ENCODE measurements at places on chromosomes 12 and 14.

DNA sequence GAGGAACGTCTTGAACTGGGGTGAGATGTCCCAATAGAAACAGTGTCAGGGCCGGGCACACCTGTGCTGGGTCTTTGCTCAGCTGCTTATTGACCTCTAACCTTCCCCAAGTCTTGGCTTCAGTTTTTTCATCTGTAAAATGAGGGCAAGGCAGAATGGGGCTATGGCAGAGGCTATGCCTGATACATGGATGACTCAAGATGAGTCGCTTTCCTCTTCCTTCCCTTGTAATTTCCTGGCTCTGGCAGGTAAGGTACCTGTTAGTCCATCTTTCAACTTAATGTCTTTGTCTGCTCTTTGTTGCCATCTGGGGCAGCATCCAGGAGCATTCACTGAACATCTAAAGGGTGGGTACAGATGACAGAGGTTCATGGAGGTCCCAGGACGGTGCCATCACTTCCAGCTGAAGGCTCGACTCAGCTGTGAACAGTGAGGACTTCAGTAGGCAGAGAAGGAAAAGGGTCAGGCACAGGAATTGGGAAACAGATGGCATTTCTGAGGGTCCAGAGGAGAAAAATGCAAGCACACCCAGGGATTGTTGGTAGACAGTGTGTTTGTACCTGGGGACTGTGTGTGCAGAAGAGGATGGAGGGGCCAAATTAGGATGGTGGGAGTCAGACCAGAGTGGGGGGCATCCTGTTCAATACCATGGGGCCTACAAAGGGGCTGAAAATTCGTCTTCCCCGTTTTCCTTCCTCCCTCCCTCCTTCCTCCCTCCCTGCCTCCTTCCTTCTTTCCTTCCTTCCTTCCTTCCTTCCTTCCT lies 268.3 kb downstream of the VRK1 start:
- no peak for DNase-seq

DNA sequence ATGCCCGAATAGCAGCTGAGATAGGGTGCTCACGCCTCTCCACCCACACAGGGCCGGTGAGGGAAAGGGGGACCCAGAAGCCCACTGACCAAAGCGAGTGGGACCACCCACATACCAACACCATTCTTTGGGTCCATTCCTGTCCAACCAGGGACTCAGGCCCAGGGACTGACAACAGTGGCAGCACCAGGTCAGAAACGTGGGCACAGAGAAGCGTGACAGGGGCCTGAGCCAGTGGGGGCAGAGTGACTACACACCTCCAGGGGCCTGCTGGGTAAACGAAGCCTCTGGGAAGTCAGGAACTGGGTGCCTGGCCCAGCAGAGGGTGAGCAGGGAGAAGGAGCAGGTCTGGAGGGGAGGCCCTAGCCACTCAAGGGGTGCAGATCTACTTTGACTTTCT lies 13.7 kb downstream of the SPRYD3 start:
- DNase-seq: no peak

- DNase-seq: no peak
Measured at GRCh38 chr14:91114079-91115065, 499 bp downstream of the DGLUCY start.

DNA sequence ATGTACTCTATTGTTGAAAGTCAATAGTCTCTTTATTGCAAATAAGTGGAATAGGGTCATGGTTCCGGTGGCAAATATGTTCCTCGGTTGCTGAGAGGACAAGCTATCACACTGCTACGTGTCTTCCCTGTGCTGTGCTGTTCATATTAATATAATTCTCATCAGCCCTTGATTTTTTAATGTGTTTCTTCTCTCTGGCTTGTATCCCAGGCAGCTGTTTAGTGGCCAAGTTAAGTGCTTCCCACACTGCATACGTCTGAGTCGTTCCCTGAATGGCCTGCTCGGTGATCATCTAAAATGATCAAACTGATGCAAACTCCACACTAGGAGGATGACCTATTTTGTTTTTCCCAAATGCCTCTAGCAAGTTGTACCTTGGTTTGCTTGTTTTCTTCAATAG lies 186.4 kb downstream of the ANO6 start:
- DNase-seq: no peak

- no peak for DNase-seq
Measured at GRCh38 chr12:12881151-12881909, 10.0 kb upstream of the GPRC5A start.

DNA sequence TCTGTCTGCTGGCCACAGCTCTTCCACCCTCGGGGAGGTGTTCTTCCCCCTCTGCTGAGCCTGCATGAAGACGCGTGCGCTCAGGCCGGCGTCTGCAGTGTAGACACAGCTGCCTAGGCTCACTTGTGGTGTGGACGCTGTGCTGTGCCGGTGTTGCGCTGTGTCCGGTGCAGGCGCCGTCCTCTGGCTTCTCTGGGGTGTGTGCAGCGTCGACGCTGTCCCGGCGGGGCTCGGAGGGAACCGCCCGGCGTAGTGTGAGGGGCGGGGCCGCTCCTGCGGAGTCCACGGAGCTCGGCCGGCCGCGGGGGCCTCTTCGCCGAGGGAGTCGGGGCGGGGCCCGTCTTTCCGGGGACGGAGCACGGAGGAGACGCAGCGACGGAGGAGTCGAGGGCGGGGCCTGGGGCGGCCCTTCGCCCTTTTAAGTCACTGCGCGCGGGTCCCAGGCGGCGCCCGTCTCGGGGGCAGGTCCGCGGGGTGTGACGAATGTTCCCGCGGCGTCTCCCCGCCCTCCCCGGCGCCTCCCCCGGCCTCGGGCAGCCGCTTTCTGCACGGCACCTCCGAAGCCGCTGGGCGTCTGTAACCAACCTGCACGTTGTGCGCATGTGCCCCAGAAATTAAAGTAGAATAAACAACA lies 45.2 kb downstream of the NOC4L start:
- DNase-seq: peak; percentile 85

DNA sequence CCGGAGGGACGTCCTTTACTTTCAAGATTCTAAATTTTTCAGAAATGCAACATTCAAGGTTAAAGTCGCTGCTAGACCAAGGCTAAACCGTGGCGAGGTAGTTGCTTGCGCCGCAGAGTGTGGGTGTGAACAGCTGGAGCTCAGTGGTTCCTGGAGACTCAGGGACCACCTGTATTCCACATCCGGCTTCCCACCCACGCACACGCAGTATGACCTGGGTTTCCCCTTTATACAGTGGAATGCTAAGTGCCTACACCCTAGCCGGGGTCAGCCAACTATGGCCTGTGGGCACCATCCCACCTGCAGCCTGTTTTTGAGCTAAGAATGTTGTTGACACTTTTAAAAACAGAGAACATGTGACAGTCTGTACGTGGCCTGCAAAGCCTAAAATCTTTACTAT lies 42.9 kb upstream of the TESC start:
- DNase-seq: no peak

DNA sequence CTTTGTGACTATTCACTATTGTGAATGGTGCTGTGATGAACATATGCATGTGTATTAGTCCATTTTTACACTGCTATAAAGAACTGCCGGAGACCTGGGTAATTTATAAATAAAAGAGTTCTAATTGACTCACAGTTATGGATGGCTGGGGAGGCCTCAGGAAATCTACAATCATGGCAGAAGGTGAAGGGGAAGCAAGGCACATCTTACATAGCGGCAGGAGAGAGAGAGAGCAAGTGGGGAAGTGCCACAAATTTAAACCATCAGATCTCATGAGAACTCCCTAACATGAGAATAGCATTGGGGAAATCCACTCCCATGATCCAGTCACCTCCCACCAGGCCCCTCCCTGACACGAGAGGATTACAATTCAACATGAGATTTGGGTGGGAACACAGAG lies 90.8 kb downstream of the ATP23 start:
- DNase-seq: no peak

GRCh38 chr14:93018366-93018765 lies 95.4 kb downstream of the CHGA start:
- DNase-seq: no peak

- no peak for DNase-seq
Measured at GRCh38 chr12:117060929-117061305, 38.3 kb downstream of the TESC start.

DNA sequence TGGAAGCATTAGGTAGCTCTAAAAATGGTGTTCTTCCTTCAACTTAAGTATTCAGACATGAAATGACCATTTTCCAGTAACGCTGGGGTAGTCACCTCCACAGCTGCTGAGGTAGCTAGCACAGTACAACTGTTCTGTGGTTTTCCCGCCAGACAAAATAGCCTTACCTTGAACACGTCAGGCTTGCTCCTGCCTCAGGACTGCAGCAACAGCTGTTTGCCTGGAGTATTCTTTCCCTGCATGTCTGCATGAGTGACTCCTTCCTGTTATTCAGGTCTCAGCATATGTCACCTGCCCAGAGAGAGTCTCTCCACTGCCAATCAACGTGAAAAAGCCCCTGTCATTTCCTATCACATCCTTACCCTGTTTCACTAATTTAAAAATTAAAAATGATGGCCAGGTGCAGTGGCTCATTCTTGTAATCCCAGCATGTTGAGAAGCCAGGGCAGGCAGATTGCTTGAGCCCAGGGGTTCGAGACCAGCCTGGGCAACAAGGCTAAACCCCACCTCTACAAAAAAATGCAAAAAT lies 37.9 kb downstream of the WDR89 start:
- no peak for DNase-seq

- DNase-seq: peak; percentile 77
Measured at GRCh38 chr12:54526812-54527630, 22.4 kb upstream of the PDE1B start.

DNA sequence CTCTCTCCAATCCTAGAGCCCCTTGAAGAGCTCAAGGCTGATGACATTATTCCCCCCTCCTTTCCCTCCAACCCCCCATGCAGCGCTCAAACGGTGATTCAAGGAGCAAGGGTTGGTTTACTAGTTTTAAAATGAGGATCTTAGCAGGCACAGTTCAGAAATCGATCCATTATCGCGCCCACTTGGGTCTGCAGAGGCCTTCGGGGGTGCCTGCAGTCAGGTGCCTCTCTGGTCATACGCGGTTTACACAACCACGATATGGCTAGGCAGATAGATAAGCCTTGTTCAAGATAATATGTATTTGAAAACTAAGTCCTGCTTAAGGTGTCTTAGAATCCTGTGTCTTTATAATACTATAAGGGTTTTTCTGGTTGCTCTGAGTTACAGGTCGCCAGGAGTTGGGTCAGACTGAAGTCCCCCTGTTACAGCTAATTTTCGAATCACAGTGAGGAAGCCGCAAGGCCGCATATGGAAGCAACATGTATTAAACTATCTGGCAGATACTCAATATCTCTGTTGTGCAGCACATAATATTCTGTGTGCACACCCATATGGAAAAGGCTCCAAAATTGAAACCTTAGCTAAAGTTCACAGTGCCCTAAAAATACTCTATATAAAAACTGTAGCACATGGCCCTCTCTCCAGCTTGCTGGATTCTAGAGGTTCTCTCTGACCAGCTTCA lies 10.0 kb downstream of the BHLHE41 start:
- DNase-seq: no peak

- no peak for DNase-seq
Measured at GRCh38 chr14:54894995-54895394, 7.6 kb downstream of the GCH1 start.

DNA sequence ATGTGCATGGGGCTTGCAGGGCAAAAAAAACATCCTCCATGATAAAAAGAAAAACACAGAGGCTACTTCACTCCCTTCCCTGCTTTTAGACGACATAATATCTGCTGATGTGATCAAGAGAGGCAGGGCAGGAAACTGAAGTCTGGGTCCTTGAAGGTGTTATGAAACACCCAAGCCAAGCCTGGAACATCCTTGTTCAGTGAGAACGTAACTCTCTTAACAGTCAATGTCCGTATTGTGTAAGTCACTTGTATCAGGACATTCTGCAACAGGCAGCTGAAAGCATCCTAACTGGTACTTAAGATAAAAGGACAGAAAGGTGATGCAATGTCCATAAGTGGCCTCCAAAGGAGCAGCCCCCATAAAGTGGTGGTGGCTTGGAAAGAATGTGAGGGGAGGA lies 20.0 kb downstream of the KCNK10 start:
- no peak for DNase-seq

GRCh38 chr14:35385042-35385839 lies 19.3 kb downstream of the NFKBIA start:
- DNase-seq: no peak

DNA sequence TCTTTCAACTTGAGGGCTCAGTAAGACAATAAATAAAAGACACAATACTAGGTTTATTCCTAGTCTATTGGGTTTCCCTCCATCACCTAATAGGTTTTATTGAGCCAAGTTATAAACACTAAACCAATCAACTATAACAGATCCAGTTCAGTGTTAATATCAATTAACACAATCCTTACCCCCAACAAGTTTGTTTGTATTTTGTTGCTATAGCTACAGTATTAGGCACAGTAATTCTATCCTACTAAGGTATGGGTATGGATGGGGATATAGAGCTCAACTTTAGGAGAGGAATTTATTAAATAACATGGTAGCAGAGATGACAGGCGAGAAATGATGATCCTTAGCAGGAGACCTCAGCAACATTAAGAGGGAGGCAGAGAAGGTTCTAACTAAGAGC lies 13.3 kb downstream of the PPP4R3A start:
- DNase-seq: no peak

DNA sequence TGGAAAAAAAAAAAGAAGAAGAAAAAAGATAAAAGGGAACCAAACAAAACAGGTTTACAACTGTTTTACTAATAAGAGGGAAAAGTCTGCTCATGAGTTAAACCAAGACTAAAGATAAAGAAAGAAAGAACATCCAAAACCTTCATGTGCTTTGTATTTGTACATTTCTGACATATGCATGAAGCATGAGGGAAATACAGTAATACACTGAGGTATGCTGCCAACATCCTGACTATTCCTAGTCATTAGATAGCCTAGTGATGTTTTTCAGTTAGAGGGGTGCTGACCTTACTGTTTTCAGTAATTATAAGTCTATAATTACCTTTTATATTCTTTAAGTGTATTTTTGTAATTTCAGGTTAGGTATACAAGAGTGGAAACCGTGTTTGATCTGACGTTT lies 793.3 kb downstream of the DIO2 start:
- DNase-seq: no peak

DNA sequence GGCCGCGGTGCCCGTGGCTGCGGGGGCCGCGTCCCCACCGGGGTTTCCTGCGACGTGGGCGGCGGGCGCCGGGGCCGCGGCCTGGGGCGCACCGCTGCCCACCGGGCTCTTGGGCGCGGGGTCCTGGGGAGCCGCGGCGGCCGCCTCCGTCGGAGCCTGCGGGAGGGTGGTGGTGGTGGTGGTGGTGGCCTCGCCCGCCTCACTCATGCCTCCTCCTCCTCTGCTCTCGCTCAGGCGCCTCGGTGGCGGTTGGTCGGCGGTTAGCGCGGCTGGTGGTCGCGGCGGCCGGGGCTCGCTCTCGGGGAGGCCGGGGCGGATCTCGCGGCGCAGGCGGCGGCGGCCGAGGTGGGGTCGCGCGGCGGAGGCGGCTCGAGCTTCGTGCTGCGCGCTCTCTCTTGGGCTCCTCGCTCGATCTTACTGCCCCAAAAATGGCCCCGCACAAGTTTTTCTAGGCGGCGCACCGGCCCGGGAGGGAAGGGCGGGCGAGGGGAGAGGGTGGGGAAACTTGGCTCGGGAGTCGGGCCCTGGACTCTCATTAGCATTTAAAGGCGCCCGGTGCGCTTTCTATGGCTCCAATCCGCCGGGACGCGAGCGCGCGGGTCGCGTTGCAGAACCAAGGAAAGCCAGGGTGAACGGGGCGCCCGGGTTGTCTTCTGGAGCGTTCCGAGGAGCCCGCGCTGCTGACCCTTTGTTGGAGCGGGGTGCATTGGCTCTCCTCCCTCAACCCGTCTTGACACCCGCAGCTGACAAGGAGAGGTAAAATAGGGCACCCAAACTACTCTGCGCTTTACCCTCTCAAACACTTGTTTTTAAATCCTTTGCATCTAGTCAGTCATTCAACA lies at the start of gene YBX3:
Gene YBX3 (minus strand): TSS at position 419 of the 842 bp plus-strand sequence. CDS start 212 bp downstream, at position 207.
- DNase-seq: peak; percentile 66

GRCh38 chr12:120662879-120663278 lies 22.5 kb downstream of the CABP1 start:
- no peak for DNase-seq
